ENCODE measurements at places on chromosomes 12 and 14.

- no peak overlapping the region for H3K4me3 ChIP-seq
- H3K4me1 ChIP-seq, result no peaks in the 10 kb centered on the region
- no peak for DNase-seq
Measured at GRCh38 chr12:3820122-3820521, 53.1 kb downstream of the PARP11 start.

GRCh38 chr14:101221549-101222160 lies 318.1 kb upstream of the RTL1 start:
- H3K27me3 ChIP-seq, result no peaks in the 10 kb centered on the region
- no peak for DNase-seq
- no peaks in the 10 kb centered on the region for H3K36me3 ChIP-seq
- no peak overlapping the region for H3K4me3 ChIP-seq

GRCh38 chr12:51534216-51535074 lies 56.6 kb upstream of the SCN8A start:
- DNase-seq, result no peak
- peaks cover 12% of the 10 kb centered on the region for H3K27me3 ChIP-seq
- no peak overlapping the region for H3K27ac ChIP-seq
- no peaks in the 10 kb centered on the region for H3K36me3 ChIP-seq
- H3K4me3 ChIP-seq, result no peak overlapping the region
- H3K4me1 ChIP-seq, result peaks cover 15% of the 10 kb centered on the region

- peaks cover 23% of the 10 kb centered on the region for H3K4me1 ChIP-seq
- no peaks in the 10 kb centered on the region for H3K27me3 ChIP-seq
- no peak overlapping the region for H3K27ac ChIP-seq
- no peak for DNase-seq
- H3K36me3 ChIP-seq, result no peaks in the 10 kb centered on the region
- H3K4me3 ChIP-seq, result no peak overlapping the region
Measured at GRCh38 chr14:39097159-39097558, 5.9 kb downstream of the SEC23A start.

DNA sequence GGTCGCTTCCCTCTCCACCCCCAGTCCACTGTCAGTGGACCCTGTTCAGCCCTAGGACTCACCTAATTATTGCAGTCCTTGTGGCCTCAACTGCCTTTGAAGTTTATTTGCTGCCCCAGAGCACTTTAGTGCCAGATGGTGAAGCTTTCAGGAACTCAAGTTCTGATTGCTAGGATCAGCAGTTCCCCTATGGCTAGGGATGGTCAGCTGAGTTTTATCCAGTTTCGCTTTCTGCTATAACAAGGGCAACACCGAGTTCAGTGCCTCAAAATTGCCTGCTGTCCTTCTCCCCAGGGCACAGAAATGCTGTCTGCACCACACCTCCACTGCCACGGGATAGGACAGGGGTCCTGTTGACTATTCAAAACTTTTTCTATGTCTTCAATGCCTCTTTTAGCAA lies 295.0 kb downstream of the GPHN start:
- H3K4me3 ChIP-seq, result no peak overlapping the region
- H3K27ac ChIP-seq, result no peak overlapping the region
- no peak for DNase-seq
- H3K4me1 ChIP-seq, result no peaks in the 10 kb centered on the region
- no peaks in the 10 kb centered on the region for H3K27me3 ChIP-seq
- H3K36me3 ChIP-seq, result peaks cover 36% of the 10 kb centered on the region

GRCh38 chr14:31418440-31418839 lies 1.9 kb downstream of the HEATR5A start:
- H3K27ac ChIP-seq, result no peak overlapping the region
- H3K27me3 ChIP-seq, result no peaks in the 10 kb centered on the region
- peak overlapping the region; percentile 56 for H3K4me3 ChIP-seq
- H3K4me1 ChIP-seq, result peaks cover 38% of the 10 kb centered on the region

GRCh38 chr12:68081561-68081960 lies 78.0 kb downstream of the IFNG start:
- peaks cover 7% of the 10 kb centered on the region for H3K4me1 ChIP-seq
- no peak for DNase-seq
- no peaks in the 10 kb centered on the region for H3K27me3 ChIP-seq
- H3K4me3 ChIP-seq, result no peak overlapping the region
- H3K36me3 ChIP-seq, result peaks cover 5% of the 10 kb centered on the region

GRCh38 chr14:21476523-21476924 lies 235 bp downstream of the RAB2B start:
- H3K4me1 ChIP-seq, result peaks cover 29% of the 10 kb centered on the region
- DNase-seq, result no peak
- H3K27ac ChIP-seq, result peak overlapping the region; percentile 91
- peak overlapping the region; percentile 98 for H3K4me3 ChIP-seq
- H3K36me3 ChIP-seq, result peaks cover 2% of the 10 kb centered on the region
- H3K27me3 ChIP-seq, result no peaks in the 10 kb centered on the region

DNA sequence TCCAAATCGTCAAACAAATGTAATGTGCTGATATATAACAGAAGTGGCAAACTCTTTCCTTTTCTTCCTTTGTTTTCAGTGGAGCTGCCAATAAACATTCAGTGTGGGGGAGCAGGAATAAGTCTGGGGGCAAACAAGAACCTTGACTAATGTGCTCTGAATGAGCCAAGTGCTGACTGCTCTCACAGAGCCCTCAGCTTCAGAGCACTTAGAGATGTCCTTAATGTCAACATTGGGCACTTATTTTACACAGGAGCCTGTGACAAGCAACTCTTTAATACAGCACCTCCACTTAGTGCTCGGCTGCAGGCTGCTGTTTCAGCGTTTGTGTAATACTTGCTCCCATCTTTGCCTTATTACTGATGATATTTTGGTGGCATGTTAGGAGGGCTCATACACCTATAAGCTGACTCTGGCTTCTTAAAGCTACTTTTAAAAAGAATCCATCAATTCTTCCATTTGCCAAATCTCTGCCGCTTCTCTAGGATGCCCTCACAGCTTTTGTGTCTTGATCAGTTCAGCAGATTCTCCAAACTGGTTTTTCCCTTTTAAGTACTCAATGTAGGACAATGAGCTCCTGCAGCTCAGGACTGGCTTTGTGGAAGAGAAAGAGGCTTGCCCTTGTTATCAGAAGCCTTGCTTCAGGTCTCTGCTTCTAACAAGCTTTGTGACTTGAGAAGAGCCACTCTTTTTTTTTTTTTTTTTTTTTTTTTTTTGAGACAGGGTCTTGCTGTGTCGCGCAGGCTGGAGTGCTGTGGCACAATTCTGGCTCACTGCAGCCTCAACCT lies 206.6 kb downstream of the MON2 start:
- DNase-seq, result no peak
- H3K27me3 ChIP-seq, result no peaks in the 10 kb centered on the region
- H3K4me1 ChIP-seq, result peaks cover 40% of the 10 kb centered on the region
- no peak overlapping the region for H3K4me3 ChIP-seq
- peaks cover 2% of the 10 kb centered on the region for H3K36me3 ChIP-seq

DNA sequence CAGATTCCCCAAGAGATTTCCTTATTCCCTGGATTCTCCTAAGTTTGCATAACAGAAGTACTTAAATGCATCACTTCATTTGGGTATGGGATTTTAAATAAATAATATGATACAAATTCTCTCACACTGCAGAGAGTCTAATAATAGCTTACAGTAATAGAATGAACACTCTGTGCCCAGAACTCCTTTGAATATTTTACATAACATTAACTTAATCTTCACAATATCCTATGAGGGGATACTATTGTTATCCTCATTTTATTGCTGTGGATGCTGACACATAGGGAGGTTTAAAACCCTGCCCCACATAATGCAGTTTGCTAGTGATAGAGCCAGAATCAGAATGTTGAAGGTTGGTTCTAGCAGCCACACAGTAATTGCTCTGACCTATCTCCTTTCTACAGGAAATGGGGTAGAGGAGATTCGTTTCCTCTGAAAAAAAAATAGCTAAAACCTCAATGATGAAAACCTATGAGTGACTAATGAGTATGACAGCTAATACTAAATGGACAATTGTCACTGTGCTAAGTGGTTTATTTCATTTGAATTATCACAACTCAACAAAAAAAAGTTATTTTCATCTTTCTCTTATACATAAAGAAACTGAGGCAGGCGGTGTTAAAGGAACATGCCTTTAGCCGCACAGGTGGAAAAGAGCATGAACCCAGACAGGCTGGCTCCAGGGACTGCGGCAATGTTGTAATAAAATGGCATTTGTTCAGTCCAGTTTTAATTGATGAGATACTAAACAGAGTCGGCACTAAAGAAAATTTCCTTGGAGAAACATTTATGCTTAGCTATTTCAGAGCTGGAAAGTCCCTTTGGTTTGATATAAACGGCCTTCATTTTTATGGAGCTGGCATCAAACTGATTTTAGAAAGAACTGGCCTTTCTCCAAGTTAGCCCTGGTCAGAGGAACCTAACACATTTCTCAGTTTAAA lies 880.9 kb downstream of the NRXN3 start:
- no peak for DNase-seq
- no peaks in the 10 kb centered on the region for H3K4me1 ChIP-seq
- peak overlapping the region; percentile 29 for H3K27ac ChIP-seq
- no peak overlapping the region for H3K4me3 ChIP-seq
- H3K27me3 ChIP-seq, result no peaks in the 10 kb centered on the region
- H3K36me3 ChIP-seq, result no peaks in the 10 kb centered on the region

- no peak for DNase-seq
- H3K27ac ChIP-seq, result peak overlapping the region; percentile 43
Measured at GRCh38 chr12:131386781-131387180, 324.1 kb upstream of the SFSWAP start.

DNA sequence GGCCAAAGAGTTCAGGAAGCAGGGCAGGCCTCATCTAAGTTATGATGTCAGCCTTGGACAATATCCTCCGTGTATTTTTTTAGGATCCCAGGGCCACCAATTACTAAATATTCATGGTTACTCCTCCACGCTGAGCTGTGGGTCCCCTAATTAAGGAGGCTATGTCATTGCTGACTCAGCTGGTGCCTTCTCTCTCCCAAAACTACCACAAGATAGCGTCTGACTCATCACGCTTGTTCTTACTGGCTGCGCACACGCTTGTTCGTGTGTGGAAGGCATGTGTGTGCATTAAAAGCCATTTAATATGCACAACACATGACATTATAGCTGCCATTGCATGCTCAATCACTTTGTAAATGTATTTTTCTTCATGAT lies 78.3 kb downstream of the GSC start:
- DNase-seq, result no peak
- peaks cover 15% of the 10 kb centered on the region for H3K27me3 ChIP-seq
- H3K4me1 ChIP-seq, result peaks cover 9% of the 10 kb centered on the region
- no peak overlapping the region for H3K4me3 ChIP-seq
- H3K36me3 ChIP-seq, result no peaks in the 10 kb centered on the region
- H3K27ac ChIP-seq, result no peak overlapping the region

GRCh38 chr14:105436891-105437722 lies 17.5 kb downstream of the MTA1 start:
- H3K27ac ChIP-seq, result no peak overlapping the region
- H3K27me3 ChIP-seq, result no peaks in the 10 kb centered on the region
- peaks cover 12% of the 10 kb centered on the region for H3K4me1 ChIP-seq
- no peak for DNase-seq

DNA sequence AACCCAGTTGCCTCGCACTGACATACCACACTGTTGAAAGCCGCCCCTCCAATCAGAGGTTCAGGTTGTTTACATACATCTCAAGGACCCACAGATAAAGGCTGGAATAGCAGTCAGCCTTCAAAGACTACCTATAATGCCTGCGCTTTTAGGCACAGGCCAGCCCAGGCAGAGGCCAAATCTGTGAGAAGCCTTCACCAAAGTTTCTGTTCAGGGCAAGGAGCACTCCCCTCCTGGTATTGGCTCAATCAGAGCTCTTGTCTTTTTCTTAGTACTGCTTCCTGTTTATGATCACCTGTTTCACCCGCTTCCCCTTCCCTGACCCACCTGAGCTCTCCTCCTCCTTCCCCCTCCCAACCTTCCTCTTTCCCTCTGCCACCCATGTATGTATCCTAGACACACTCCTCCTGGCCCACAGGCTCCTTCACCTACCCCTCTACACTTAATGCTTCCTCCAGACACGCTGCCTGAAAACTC lies 34.8 kb downstream of the DUSP16 start:
- H3K36me3 ChIP-seq, result peaks cover 2% of the 10 kb centered on the region
- no peak overlapping the region for H3K4me3 ChIP-seq
- DNase-seq, result no peak

DNA sequence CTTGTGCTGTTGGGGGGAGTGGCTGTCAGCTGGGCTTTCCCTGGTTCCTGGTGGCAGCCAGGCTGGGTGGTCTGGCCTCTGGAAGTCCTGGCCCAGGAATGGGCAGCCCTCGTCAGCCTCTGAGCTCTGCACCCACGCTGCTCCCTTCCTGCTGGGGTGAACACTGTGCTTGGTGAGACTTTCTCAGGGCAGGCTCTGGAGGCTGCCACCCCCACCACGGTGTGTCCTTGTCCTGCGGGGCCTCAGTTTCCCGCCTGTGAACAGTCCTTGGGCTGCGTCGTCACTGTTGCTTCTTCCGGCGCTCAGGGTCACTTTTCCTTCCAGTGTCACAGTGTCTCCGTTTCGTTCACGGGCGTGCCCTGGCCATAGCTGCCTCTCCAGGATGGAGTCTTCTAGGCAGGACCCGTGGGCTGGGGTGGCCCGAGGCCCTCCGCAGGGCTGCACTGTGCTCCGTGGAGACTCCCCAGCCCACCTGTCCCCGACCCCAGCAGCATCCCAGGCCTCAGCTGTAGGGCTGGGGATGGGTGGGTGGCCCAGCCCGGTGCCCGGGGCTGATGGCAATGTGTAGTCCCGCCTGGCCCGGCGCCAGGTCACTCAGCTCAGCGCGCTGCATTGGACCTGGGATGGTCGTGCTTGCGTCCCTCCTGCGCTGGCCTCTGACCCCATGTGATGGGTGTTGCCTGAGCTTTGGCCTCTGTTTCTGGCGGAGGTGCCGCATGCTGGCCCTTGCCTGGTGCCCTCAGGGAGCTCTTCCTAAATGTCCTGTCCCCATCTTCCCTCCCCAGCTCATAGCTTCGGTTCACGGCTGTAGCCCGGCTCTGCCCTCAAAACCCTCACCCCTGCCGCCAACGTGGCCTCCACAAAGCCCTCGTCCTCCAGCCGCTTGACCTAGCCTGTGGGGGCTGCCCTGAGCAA lies 6.8 kb downstream of the KIF26A start:
- peaks cover 3% of the 10 kb centered on the region for H3K27me3 ChIP-seq
- peaks cover 19% of the 10 kb centered on the region for H3K4me1 ChIP-seq
- H3K27ac ChIP-seq, result no peak overlapping the region
- no peaks in the 10 kb centered on the region for H3K36me3 ChIP-seq
- no peak overlapping the region for H3K4me3 ChIP-seq

DNA sequence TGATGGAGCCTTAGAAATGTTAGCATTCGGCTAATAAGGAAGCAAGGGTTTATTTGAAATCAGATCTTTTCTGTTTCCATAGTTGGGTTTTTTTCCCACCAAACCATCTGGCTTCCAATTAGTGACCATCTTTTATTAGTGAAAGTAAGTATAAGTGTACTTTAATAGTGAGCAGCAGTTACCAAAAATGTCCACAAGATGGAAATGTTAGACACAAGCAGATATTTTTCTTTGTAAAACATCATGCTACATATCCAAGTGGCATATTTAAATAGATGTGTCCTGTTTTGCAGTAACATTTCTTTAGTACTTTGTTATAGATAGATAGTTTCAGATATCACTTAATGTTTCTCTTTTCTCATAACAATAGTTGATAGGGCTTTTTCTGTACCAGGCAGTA lies 28.8 kb downstream of the YEATS4 start:
- peaks cover 6% of the 10 kb centered on the region for H3K36me3 ChIP-seq
- no peak for DNase-seq
- no peak overlapping the region for H3K4me3 ChIP-seq
- no peaks in the 10 kb centered on the region for H3K27me3 ChIP-seq
- peaks cover 4% of the 10 kb centered on the region for H3K4me1 ChIP-seq
- H3K27ac ChIP-seq, result no peak overlapping the region

DNA sequence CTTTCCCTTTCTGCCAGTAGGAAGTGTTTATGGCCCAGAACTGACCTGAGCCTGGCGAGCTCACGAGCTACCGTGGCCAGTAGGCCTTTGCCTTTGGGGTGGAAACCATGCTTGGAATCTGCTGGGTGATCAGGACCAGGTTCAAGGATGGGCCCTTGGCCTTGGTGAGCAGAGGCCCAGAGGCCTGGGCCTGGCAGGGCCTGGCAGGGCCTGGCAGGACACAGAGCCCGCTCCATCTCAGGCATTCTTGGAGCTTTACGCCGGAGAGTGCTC lies 184.8 kb upstream of the RTL1 start:
- no peaks in the 10 kb centered on the region for H3K36me3 ChIP-seq
- DNase-seq, result no peak

All from neural crest cell (in vitro differentiated cells).